ENCODE measurements at places on chromosomes 6 and 20. TPM values are rescaled to one million over a fixed set of nuclear protein-coding genes. Genes with fewer than 3 reads are reported as not detected.

- DNase-seq: no peak
These were observed 78.4 kb upstream of the PMEPA1 start for GRCh38 chr20:57787990-57788781.

DNA sequence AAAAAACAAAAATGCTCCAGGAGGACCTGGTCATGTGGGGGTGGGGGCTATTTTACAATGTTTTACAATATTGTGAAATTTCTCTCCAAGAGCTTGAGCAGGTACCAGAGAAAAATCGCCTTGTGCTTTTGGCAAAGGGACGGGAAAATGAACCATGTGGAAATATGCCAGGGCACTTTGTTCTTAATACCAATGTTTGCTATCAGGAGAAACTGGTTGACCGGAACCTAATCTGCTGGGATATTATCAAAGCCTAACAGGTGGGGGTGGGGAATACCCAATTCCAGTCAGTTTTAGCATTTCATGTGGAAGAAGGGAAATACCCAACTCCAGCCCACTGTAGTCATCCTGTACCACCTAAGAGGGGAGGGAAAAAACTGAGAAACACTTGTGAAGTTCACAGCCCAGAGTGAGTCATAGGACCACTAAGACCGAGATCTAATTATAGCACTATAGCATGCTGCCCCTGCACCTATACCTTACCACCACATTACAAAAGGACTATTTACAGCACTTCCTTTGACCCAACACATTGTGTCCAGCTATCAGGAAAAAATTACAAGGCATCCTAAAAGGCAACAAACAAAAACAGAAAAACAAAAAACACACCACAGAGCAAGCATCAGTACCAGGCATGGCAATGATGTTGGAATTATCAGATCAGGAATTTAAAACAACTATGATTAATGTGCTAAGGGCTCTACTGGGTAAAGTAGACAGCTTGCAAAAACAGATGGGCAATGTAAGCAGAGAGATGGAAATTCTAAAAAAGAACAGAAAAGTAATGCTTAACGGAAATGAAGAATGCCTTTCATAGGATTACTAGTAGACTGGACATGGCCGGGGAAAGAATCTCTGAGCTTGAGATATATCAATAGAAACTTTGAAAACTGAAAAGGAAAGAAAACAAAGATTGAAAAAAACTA lies 84.1 kb upstream of the POPDC3 start:
- DNase-seq: no peak

DNA sequence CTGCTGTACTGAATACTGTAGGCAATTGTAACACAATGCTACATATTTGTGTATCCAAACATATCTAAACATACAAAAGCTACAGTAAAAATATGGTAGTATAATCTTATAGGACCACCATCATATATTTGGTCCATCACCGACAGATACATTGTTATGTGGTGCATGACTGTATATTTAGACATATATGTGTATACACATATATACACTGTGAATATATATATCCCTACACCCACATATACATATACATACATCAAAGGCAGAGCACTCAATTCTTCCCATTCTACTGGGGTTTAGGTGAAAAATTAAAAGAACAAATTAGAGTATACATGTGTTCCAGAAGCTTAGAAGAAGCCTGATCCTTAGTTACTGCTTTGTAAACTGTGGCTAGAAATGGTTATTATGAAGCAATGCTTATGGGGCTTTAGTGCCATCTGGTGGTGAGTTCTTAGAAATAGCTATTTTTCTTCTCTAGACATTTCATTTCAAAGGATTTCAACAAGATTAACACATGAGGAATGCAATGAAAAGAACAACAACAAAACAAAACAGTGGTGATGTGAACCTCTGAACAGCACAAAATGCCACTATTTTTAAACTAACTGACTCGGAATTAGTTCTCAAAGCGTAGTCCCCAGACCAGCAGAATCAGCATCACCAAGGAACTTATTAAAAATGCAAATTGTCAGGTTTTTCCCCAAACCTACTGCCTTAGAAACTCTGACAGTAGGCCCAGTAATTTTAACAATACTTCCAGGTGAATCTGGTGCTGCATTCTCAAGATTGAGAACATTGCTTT lies 38.0 kb downstream of the PKHD1 start:
- peak; percentile 58 for DNase-seq

The IL17A gene
- total RNA-seq: not detected

- DNase-seq: no peak
These were observed 523 bp upstream of the COX7A2 start for GRCh38 chr6:75244063-75244584.

DNA sequence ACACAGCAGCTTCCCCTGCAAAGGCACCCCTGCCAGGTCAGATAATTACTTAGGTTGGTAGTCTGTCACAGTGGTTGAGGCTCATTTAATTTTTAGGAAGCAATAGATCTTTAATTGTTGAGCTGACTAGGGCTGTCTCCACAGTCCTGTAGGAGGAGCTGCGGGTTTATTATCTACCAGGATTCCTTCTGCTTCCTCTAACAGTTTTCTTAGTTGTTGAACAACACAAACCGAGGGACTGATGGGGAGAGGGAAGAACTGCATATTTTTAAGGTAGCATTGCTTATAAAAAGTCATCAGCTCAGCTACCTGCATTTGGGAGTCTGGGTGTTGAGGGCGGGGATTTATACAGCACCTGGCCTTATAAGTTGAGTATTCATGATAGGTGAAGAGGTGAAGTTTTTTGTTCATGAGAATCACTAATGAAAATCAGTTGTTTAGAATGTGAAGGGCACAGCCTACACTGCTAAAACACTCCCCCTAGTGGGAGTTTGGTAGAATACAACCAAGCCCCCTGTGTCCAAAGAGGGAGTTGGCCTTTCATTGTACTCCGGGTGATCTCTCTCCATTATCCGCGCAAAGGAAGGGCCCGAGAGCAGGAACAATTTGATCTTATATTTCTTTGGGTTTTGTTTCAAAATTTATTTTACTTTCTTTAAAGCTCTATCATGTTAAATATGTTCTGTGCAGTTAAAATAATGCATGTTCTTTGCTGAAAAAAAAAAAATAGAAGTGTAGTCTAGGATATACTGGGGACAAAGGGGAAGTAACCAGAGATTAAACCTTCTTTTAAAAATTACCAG lies 69.6 kb downstream of the SSR1 start:
- peak; percentile 84 for DNase-seq

- peak; percentile 12 for DNase-seq
These were observed 26.8 kb upstream of the CLIC5 start for GRCh38 chr6:46042355-46042999.

The KHDC1L gene
- total RNA-seq: 0.13 TPM

The MEP1A gene
- not detected for total RNA-seq

GRCh38 chr20:2387180-2387577 lies 6.5 kb downstream of the TGM6 start:
- peak; percentile 5 for DNase-seq

The SLC17A9 gene
- 1.7 TPM for total RNA-seq

The CLPSL2 gene
- total RNA-seq: not detected

DNA sequence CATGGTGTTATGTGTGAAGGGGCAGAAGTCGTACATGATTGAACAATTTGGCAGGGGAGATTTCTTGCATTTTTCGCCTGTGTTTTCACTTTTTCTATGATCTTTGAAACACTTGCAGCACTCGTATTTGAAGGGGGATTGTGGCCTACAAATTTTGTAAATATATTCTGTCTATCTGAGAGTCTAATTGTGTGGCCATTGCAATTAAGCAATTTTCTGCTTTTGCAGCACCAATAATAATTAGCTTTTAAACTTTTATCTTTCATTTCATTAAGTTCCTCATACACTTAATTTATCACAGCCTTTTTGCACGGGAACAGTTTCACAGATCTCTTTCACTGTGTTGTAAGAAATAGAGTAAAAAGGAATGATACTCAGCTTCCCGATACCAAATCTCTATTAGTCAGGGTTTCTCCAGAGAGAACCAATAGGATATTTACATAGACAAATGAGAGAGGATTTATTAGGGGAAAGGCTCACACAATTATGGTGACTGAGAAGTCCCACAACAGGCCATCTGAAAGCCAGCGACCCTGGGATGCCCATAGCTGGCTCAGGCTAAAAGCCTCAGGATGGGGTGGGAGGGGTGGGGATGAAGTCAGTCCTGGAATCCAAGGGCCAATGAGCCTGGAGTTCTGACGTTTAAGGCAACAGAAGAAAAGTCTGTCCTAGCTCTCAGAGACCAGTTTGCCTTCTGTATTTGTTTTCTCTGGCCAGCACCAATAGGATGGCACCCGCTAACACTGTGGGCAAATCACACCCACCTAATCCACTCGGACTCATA lies 58.3 kb downstream of the KIF6 start:
- DNase-seq: no peak

GRCh38 chr6:28982476-28983266 lies 22.4 kb downstream of the ZNF311 start:
- peak; percentile 76 for DNase-seq

The ABHD12 gene
- total RNA-seq: 14.3 TPM

The TRAPPC3L gene
- total RNA-seq: 0.09 TPM

DNA sequence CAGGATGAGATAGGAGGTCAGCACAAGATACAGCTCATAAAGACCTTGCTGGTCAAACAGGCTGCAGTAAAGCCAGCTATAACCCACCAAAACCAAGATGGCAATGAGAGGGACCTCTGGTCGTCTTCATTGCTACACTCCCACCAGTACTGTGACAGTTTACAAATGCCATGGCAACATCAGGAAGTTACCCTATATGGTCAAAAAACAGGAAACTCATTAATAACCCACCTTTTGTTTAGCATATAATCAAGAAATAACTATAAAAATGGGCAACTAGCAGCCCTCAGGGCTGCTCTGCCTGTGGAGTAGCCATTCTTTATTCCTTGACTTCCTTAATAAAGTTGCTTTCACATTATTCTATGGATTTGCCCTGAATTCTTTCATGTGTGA lies 30.9 kb downstream of the SLC22A2 start:
- DNase-seq: no peak

- no peak for DNase-seq
These were observed 9.7 kb upstream of the MMS22L start for GRCh38 chr6:97292671-97293070.

- no peak for DNase-seq
These were observed 28.3 kb upstream of the PDYN start for GRCh38 chr20:2022163-2022562.

The GNRH2 gene
- total RNA-seq: 0.13 TPM

The IMPG1 gene
- total RNA-seq: 0.22 TPM

GRCh38 chr20:1979106-1979778 lies 14.6 kb downstream of the PDYN start:
- no peak for DNase-seq

The MCHR2 gene
- total RNA-seq: not detected

The PNPLA1 gene
- total RNA-seq: not detected

GRCh38 chr6:123715006-123715863 lies 78.5 kb upstream of the TRDN start:
- DNase-seq: peak; percentile 25

GRCh38 chr6:119566546-119567260 lies 217.1 kb upstream of the MAN1A1 start:
- no peak for DNase-seq

DNA sequence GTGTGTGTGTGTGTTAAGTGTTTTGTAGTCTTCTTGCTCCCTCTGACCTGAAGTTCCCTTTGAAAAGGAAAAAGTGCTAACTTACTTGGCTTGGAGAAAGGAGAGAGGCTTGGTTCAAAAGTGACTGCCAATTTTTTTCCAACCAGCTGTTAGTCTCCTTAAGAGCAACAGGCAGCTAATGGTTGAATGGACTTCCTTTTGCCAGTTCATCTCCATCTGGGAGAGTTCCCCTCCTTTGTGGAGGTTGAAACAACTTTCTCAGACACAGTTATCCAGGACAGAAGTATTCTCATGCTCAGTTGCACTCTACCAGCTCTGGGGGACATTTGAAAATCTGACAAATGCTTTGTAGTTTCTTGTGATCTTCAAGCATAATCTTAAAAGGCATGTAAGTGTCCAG lies 4.5 kb downstream of the RIPOR2 start:
- DNase-seq: peak; percentile 96

DNA sequence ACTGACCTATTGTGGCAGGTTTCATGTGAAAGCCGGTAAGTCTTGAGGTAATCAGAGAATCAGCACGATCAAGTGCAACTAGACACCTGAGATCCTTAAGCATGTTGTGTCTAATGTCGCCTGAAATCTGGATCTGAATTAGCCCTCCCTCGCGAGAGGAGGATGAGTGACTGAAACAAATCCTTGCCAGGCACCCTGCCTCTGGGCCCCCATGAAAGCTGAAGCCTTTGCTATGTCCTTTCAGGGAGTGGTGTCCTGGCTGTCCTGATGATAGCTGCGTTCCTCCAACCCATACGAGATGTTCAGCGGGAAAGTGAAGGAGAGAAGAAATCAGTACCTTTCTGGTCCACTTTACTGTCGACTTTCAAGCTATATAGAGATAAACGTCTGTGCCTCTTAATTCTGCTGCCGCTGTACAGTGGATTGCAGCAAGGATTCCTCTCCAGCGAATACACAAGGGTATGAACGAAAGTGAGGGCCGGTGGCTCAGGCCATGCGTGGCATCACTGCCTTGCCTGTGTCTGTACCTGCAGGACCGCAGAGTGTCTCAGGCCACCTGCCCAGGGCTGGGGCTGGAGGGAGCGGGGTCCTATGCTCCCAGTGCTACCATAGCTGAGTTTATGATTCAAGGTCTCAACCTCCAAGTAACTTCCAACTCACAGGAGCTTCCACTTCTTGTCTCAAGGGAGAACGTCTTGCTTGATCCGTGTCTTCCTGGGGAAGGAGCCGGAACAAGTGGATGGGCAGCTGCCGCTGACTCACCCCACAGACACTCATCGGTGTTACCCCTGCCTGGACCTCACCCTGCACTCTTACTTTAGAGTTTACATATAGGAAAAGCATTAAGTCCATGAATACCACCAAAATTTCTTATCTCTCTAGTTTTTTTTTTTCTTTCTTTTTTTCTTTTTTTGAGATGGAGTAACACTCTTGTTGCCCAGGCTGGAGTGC lies 12.8 kb downstream of the UNC93A start:
- no peak for DNase-seq

- peak; percentile 89 for DNase-seq
These were observed 25.6 kb downstream of the WRNIP1 start for GRCh38 chr6:2790588-2791449.

DNA sequence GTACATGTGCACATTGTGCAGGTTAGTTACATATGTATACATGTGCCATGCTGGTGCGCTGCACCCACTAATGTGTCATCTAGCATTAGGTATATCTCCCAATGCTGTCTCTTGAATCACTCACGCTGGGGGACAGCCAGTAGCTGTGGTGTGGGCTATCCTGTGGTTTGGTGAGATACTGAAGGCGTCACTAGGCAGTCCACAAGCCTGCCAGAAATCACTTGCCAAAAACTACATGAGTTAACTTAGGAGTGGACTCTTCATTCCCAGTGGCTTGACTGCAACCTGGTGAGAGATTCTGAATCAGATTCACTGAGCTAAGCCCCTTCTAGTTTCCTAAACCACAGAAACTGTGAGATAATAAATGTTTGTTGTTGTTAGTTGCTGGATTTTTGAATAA lies 191.3 kb downstream of the TSHZ2 start:
- DNase-seq: no peak

The RIPPLY2 gene
- total RNA-seq: not detected
